ENCODE measurements at places on chromosomes 7 and 10.

- no peak for DNase-seq
These were observed 30.2 kb upstream of the ERCC6 start for GRCh38 chr10:49569031-49569631.

DNA sequence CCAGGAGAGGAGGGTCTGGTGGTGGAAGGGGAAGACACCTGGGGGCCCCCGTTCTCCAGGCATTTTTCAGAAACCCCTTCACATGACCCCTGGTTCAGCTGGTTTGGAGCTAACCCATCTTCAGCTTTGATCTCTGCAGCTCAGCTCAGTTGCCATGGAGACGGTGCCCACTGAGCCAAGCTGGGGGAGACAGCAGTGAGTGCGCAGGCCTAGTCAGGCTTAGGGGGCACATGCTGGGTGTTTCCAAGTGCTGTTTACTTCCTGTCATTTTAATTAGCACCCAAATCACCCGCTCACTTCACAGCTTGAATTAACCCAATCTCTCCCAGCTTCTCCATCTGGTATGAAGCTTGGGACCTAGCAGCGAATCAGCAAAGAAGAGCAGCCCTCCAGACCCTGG is 9.0 kb downstream of the SPOCK2 start:
- no peak for DNase-seq

GRCh38 chr7:112226701-112227276 is 20.3 kb downstream of the ZNF277 start:
- no peak for DNase-seq

GRCh38 chr7:117550625-117551024 is 70.8 kb downstream of the CFTR start:
- DNase-seq = no peak

DNA sequence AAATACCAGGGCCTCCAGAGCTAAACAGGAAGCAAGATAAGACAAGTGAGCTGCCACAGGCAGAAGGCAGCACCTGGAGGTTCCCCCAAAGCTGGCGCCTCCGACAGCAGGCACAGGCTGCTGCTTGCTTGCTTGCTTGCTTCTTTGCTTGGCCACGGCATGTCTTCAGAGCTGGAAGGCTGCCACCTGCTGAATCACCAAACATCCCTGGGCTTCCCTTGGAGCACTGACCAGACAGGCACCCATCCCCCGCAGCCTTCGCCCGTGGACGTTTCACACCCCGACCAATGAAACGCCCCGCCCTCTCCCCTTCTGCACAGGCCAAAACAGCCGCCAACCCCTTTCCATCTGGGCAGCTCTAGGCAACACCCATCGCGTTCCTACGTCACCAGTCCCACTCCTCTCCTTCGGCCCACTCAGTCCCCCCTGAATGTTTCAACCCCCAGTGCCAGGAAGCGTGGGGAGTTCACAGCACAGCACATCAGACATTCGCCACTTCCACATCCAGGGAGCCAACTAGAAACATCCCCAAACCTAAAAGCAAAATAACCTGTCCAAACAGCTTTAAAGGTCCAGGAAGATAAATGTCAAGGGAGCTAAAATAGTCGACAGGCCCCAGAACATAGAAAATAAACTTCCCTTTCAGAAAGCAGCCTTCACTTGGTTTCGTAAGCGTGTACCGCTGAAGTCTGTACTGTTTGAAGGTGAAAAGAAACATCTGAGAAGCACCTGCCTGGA is 1.6 kb downstream of the SGMS1 start:
- peak; percentile 38 for DNase-seq

GRCh38 chr10:118584181-118584954 is 11.1 kb downstream of the PRLHR start:
- DNase-seq = no peak

- no peak for DNase-seq
These were observed 6.4 kb downstream of the ADCK2 start for GRCh38 chr7:140679186-140679585.

GRCh38 chr7:112067632-112068540 is 138.3 kb downstream of the DOCK4 start:
- DNase-seq = no peak

DNA sequence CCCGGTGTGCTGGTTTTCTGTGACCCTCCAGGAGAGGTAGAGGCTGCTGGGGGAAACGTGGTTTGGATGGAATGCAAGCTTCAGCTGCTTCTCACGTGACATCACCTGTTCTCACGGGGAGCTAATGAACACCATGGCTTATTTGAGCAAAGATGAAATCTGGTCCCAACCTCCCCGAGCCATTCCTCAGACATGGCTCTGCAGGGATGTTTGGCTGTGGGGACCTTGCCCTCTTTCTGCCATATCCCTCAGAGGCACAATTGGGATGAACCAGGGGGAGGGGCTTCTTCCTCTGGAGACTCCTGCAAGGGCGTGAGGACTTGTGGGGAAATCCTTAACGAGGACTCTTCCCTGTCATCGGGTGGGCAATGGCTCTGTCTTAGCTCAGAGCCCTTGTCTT is 236.8 kb downstream of the TCERG1L start:
- DNase-seq = no peak

GRCh38 chr10:27526242-27526641 is 22.1 kb downstream of the RAB18 start:
- DNase-seq = no peak

Measured in stimulated activated CD8-positive, alpha-beta memory T cell treated with anti-CD3 and anti-CD28 coated beads, Interleukin-15, amount 100 ng/mL, for 48 hours (primary cell).